SK-N-SH (cell line): ENCODE measurements at places on chromosomes 3 and 15.
A peak's percentile ranks its signal among the peaks of the same experiment; 100 is the strongest.

GRCh38 chr3:48057521-48057920 is 41.3 kb upstream of the MAP4 start:
- DNase-seq, result no peak

- DNase-seq, result no peak
Observed at GRCh38 chr15:32218666-32219065, 184.4 kb downstream of the GOLGA8K start.

- no peak for DNase-seq
Observed at GRCh38 chr3:3227640-3228039, 48.1 kb upstream of the CRBN start.

GRCh38 chr15:98881526-98882520 is 125.8 kb downstream of the PGPEP1L start:
- DNase-seq, result peak; percentile 67

DNA sequence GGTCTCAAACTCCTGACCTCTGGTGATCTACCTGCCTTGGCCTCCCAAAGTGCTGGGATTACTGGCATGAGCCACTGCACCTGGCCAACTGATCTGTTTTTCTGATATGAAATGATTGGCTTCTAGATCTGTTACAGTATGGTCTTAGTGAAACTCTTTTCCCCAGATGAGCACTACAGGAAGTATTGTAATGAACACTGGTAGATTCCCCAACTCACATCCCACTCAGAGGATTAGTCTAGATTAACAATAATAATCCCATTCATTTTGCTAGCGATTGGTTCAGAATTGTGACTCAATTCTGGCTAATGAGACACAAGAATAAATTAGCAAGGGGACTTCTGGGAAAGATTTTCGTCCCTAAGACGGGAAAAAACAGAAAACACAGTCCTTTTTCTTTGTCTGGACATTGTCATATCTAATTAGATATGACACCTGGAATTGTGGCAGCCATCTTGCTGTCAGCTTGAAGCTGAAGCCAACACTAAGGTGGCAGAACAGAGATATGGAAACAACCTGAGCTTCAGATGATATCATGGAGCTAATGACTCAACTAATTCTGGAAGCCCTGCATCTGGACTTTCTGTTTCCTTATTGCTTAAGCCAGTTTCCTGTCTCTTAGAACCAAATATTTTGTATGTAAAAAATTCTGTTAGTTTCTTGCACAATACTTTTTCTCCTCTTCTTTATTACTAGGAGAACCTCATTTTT is 17.4 kb upstream of the NPTN start:
- DNase-seq, result peak; percentile 49

- DNase-seq, result no peak
Observed at GRCh38 chr3:172181932-172182586, 142.7 kb downstream of the FNDC3B start.

DNA sequence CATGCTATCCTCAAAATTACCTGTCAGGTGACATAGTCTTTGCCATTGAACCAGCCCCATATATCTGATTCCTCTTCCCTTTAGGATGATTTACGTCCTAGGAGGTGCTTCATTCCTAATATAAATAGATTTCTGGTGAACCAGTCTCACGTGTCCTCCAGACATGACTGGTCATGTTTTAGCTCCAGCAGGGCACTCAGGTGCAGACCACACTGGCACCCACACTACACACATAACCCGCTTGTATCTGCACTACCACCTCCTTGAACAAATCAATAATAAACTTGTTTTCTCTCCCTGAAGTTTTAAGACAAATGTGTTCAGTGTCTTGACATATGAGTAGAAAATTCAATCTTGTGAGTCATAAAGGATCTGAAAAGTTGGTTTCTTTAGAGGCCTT is 155.5 kb downstream of the GOLIM4 start:
- DNase-seq, result no peak

- DNase-seq, result no peak
Observed at GRCh38 chr15:91216000-91216399, 115.9 kb downstream of the SV2B start.

GRCh38 chr15:89141885-89142284 is 53.6 kb downstream of the ABHD2 start:
- no peak for DNase-seq

- no peak for DNase-seq
Observed at GRCh38 chr3:197847866-197848401, 56.9 kb downstream of the LRCH3 start.

GRCh38 chr15:63503739-63504246 is 600 bp upstream of the USP3 start:
- DNase-seq, result peak; percentile 44

DNA sequence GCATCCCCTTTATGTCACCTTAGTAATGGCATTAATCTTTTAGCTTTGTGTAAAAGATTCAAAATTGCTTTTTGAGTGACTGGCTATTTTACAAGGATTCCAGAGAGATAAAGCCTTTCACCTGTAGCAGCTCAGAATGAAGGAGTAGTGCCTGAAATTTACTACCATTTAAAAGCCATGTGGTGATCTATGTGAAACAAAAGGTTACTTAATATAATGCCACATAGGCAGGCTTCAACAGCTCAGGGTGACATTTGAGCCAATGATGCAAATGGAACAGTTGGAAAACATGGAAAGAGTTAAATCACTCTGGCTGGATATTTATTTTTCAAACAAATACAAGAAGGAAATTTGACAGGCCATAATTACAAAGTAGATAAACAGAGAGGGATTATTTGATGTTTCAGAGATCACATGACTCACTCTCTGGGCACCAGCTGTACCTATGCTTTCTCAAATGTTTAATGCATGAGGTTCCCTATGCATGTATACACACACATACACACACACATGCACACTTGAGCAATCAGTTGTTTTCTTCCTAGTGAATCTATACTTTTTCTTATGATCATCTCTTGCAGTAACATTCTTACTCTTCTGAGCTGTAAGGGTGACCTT is 171.5 kb downstream of the ZMAT3 start:
- no peak for DNase-seq

GRCh38 chr15:73991260-73991659 is 835 bp downstream of the STOML1 start:
- DNase-seq, result no peak

- DNase-seq, result no peak
Observed at GRCh38 chr3:167187221-167187620, 192.9 kb downstream of the ZBBX start.

GRCh38 chr15:58748852-58749531 is 515 bp downstream of the ADAM10 start:
- DNase-seq, result peak; percentile 73

GRCh38 chr3:121997372-121997771 is 24.7 kb downstream of the ILDR1 start:
- no peak for DNase-seq

DNA sequence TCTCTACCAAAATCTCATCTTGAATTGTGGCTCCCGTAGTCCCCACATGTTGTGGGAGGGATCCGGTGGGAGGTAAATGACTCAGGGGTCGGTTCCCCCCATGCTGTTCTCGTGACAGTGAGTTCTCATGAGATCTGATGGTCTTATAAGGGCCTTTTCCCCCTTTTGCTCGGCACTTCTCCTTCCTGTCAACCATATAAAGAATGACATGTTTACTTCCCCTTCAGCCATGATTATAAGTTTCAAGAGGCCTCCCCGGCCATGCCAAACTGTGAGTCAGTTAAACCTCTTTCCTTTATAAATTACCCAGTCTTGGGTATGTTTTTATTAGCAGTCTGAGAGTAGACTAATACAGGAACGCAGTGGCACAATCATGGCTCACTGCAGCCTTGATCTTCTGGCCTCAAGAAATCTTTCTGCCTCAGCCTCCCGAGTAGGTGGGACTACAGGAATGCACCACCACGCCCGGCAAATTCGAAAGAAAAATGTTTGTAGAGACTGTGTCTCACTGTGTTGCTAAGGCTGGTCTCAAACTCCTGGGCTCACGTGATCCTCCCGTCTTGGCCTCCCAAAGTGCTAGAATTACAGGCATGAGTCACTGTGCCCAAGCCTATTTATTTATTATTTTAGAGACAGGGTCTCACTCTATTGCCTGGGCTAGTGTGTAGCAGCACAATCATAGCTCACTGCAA is 101.0 kb downstream of the ATP10A start:
- DNase-seq, result no peak

DNA sequence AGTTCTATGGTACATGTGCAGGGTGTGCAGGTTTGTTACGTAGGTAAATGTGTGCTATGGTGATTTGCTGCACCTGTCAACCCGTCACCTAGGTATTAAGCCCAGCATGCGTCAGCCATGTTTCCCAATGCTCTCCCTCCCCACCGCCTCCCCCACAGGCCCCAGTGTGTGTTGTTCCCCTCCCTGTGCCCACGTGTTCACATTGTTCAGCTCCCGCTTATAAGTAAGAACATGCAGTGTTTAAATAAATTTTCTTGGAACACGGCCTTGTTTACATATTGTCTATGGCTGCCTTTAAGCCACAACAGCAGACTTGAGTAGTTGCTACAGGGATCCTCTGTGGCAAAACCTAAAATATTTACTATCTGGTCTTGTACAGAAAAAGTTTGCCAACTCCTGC is 41.3 kb upstream of the CORO2B start:
- DNase-seq, result no peak

DNA sequence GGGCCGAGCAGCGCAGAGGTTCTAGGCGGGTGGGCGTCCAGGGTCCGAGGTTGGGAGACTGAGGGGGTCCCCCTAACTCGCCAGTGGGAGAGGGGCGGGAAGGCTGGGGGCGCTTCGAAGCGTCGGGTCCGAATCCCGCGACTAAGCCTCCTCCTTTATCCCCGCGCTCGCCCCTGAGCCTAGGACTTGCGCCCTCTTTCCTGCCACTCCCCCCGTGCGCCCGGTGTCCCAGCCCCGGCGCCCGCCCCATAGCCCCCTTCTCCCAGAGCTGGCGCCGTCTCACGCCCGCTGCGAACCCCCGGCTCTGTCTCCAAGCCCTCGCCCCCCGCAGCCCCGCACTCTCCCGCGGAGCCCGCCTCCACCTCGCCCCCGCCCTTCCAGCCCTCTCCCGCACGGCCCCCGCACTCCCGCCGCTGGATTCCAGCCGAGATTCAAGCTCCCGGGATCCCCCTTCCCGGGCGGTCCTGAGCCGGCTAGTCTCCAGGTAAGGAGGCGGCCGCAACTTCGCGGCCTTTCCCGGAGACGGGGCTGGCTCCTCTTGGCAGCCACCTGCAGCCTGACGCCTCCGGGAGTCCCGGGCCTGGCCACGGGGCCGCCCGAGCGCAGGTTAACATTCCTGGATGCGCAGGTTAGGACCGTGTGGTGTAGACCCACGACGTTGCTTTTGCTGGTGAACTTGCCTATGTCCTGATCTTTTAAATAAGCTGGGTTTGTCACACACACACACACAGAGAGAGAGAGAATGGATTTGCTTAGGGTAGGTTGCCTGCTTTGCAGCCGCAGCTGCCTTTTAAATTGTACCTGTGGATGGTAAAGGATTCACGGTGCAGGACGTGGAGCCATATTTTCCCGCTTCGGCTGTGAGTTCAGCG is 563 bp downstream of the PXYLP1 start:
- peak; percentile 67 for DNase-seq

DNA sequence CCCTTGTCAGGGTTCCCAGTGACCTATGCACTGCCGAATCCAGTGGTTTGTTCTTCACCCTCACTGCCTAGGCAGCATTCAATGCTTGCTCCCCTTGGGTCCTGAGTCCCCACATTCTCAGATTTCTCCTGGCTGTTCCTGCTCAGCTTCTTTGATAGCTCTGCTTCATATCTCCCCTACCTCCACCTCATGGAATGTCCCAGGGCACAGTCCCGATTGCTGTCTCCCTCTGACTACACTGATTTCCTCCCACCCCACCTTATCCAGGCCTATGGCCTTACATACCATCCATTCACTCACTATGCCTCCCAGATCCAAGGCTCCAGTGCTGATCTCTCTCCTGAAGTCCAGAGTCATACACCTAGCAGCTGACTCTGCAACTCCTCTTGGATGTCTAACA is 1.5 kb upstream of the CDHR4 start:
- no peak for DNase-seq

DNA sequence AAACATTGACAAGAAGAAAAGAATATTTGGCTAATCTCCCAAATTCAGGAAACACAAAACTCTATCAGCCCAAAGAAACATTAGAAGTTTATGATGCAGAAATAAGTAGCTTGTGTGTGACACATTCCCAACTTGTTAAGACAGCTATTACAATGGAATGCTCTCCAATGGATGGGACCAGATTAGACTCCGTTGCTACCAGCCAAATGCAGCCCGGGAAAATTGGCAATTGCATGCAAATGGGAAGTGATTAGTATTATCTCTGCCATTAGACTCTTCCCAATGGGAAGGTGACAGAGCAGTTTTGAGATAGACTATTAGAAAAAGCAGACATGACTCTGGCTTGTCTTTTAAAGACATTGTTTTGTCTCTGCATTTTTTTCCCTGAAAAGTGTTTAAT is 37.4 kb upstream of the KCNMB2 start:
- no peak for DNase-seq

DNA sequence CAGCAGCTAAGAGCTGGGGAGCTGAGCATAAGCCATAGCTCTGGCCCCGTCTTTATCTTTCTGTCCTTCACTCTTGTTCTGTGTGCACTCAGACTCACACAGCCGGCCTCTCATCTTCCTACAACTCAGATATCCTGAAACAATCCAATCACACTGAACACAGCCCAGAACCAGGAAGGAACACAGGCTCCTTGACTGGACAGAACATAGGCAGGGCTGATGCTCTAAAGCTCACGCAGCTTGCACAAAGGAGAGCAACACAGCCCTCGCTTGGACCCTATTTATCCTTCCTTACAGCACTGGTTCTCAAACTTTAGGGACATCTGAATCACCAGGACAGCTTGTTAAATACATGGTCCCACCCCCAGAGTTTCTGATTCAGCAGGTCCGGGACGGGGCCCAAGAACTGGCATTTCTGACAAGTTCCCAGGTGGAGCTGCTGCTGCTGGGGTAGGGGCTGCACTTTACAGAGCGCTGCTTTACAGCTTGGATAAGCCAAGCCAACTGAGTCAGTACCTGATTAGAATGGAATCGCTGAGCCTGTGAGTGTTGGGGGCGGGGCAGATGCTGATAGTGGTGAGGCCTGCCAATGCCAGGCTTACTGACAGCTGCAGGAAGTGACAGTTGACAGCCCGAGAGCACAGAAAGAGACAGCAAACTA is 65.1 kb downstream of the MRPL46 start:
- DNase-seq, result peak; percentile 28

DNA sequence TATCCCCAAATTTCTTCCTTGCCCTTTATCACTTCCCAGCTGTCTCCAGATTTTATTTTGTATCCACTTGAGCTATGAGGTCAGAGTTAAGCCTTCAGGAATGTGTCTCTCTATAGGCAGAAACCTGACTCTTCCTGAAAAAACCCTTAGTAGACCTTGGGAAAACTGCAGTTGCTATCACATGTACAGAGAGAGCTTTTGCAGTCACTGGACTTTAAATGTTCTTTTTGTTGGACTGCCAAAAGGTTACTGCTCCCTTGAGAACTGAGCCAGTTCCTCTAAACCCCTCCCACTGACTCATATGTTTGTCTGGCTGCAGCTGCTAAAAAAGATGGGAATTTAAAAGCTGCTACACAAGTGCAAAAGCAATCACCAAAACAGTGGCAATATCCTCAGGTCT is 169.1 kb upstream of the CCDC54 start:
- DNase-seq, result no peak
